Activated CD4-positive, alpha-beta T cell treated with anti-CD3 and anti-CD28 coated beads, Interleukin-2, amount 50 U/mL, for 24 hours (primary cell): ENCODE measurements at places on chromosomes 4 and X.
A peak's percentile ranks its signal among the peaks of the same experiment; 100 is the strongest.

DNA sequence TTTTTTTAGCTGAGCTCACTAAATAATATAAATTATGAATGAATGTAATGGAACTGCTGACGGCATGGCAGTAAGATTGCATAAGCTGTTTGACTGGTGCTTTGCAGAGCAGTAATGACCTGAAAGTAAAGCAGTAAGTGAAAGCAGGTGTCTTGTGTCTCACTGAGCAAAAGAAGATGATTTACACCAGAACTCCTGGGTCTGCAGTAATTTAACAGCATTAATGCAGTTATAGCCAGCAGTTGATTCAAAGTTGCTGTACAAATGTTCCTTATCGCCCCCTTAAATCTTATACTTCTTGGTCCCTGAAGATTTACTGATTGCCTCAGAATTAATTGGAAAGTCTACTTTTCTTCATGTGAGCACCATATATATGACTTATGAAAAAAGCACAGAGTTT is 187.7 kb downstream of the DCTD start:
- DNase-seq = no peak

DNA sequence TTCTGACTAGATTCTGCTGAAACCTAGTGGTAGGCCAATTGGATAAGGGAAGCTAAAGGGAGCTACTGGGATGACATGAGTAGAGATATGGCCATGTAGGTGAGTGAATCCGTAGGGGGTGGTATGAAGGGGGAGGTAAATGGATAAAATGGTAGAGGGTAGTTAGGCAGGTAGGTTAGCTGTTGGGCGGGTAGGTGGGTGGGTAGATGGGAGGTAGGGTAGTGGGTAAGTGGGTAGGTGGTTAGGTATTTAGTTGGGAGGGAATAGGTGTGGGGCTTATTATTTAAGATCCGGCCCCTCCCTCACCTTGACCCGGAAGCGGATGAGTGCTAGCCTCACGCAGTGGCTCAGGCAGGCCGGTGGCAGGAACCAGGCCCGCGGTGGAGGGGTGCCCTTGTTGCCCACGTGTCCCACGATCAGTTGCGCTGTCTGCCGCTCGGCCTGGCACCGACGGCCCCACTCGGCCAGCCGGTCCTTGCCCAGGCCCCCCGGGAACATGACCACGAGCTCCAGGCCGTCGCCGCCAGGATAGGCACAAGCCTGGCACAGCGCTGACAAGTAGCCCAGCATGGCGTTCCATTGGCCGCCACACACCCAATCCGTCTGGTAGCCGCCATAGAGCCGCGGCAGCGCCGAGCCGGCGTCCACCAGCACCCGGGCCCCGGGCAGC is 725 bp downstream of the FAM120C start:
- DNase-seq = peak; percentile 27

- peak; percentile 56 for DNase-seq
These were observed 12.7 kb downstream of the TKTL1 start for GRCh38 chrX:154308108-154308946.

DNA sequence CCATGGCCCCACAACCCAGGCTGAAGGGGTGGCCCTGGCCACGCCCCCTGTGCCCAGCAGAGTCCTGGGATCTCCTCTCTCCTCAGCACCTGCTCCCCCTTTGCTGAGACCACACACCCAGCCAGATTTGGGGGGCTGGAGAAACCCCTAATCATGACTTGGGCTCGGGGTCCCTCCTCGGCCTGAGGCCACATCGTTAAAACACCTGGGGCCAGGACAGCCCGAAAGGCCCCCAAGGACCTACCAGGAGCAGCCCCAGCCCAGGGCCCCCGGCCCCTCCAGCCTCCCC is 116.7 kb downstream of the FAM53A start:
- no peak for DNase-seq

GRCh38 chr4:24488399-24489164 is 95.8 kb downstream of the DHX15 start:
- DNase-seq = peak; percentile 57

- no peak for DNase-seq
These were observed 292.6 kb upstream of the KLF3 start for GRCh38 chr4:38371391-38371851.

DNA sequence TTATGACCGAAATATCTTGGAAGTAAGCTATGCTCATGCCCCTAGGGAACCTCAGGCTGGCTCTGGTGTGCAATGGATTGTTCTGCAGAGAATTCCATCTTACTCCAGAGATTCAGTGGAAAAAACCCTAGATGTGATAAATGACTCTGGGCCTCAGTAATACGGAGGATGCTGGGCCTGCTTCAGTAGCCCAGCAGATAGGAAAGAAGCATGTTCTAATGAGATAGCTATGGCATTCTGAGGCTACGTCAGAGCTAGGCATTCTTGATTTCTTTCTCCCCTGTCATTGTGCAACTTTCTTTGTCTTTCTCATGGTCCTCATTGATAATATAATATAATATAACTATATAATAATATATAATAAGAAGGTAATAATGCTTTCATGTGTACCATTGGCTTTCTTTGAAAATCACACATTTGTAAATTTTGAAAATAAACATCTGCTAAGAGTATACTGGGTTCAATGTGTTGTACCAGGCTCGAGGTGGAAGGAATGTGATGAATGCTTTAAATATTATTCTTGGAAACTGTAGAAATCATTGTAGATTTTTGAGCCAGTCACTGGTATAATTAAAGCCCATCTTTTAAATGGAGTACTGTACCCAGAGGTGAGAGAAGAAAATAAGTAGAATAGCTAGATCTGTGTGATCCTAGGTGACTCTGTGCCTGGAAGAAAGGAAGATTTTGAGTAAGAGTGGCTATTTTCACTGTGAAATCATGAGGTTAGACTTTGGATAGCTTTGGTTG is 152.0 kb downstream of the IL15 start:
- DNase-seq = no peak

DNA sequence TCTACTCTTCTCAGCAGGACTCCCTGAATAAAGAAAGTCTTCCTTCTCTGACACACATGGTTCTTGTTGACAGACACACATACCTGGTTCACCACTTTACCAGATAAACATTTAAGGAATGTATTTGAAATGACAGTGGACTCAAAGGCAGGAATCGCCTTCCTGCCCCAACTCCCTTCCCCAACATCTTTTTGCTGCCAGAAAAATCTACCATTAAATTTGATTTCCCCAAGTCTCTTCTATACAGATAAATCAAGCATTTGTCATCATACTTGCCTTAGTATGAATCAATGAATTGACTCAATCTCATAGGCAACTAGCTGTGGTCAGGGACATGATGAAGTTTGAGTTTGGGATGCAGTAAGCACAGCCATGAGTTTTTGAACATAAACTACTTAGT is 23.3 kb upstream of the ANXA5 start:
- no peak for DNase-seq

DNA sequence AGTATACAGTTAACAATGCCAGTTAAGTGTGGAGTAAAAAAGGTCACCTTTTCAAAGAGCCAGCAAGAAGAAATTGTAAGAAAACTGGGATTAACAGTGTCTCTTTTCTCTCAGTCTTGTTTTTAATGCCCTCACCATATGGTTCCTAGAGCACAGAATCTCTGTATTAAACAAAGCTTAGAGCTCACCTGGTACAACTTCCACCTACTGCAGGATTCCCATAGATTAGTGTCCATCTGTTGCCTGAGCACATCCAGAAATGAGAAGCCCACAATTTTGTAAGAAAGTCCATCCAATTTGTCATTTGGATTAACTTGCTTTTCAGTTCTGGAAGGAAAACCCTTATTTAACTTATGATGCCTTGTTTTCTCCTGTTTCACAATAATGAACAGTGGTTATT is 1037.1 kb downstream of the STPG2 start:
- DNase-seq = no peak

- DNase-seq = peak; percentile 53
These were observed 361 bp downstream of the QDPR start for GRCh38 chr4:17511509-17511949.

GRCh38 chr4:188197566-188197965 is 58.3 kb downstream of the TRIML1 start:
- DNase-seq = no peak

DNA sequence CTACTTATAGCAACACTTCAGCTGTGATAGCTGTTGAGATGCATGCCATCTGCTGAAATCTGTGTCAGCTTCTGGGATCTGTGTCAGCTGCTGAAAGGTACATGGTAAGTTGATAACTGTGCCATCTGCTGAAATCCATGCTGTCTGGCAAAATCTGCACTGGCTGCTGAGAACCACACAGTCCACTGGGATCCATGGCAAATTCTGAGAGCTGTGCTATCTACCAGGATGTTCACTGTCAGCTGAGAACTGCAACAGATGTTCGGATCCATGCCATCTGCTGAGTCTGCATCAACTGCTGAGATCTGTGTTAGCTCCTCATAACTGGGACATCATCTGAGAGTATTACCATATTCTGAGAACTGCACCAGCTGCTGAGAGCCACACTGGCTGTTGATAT is 430.5 kb upstream of the POU3F4 start:
- DNase-seq = no peak

DNA sequence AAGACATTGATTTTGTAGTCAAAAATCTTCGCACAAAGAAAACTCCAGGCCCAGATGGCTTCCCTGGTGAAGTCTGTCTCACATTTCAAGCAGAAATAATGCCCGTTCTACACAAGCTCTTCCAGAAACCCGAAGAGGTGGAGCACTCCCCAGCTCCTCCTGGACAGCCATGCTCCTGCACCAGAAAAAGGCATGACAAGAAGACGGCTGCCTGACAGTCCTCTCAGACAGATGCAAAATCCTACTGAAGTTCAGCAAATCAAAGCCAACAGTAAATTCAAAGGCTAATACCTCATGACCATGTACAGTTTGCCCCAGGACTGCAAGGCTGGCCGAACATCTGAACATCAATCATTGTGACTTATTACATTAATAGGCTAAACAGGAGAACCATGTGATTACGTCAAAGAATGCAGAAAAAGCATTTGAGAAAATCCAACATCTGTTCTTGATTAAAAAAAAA is 30.8 kb upstream of the MXD4 start:
- no peak for DNase-seq

- no peak for DNase-seq
These were observed 2.8 kb upstream of the SRP72 start for GRCh38 chr4:56464581-56464980.

- DNase-seq = no peak
These were observed 53.7 kb downstream of the ANAPC10 start for GRCh38 chr4:145044341-145044740.

DNA sequence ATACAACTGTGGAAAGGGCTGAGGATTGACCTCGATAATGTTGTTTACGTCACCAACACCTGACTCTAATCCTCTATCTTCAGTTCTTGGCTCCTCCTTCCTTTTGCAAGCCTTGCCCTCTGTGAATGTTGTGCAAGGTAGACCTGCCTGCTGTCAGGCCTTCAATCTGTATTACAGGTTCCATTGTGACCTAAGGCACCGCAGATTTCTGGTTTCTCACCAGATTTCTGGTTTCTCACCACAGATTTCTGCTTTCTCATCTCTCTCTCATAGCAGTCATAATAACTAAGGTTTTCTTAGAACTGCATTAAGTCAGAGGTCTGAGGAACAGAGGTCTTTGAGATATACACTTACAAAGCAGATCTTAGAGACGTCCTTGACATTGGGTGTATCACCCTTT is 51.5 kb upstream of the ETNPPL start:
- DNase-seq = no peak

DNA sequence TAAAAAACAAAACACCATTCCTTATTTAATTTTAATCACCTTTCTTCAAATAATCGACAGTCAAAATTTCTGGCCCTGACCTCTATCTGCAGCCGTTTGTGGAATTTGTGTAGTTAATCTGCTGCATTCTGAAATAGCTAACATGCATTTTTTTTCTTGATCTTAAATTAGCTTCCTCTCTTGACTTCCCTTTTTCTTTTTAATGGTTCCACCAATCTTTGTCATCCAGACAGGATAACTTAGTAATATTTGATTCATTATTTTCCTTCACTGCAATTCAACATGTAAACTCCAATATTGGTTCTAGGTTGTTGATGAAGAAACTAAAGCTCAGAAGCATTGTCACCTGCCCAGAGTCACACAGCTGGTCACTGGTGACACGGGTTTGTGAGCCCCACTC is 77.3 kb downstream of the ARHGAP10 start:
- no peak for DNase-seq

DNA sequence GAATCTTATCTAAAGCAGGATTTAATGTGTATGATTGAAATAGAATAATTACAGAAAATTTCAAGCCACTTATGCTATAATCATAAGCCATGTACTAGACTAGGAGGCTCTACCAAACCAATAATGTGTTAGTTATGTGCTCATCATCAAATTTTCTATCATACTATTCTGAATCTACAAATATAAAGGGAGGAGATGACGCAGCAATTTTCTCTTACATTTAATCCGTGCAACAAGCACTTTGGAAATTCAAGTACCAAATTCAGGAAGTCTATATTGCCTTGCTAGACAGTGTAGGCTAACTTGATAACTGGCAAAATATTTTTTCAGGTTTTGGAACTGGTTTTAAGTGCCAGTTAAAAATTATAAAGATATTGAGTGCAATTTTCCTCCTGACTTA is 283.5 kb downstream of the C4orf33 start:
- DNase-seq = no peak

GRCh38 chrX:35046660-35047296 is 104.2 kb downstream of the FAM47B start:
- no peak for DNase-seq

DNA sequence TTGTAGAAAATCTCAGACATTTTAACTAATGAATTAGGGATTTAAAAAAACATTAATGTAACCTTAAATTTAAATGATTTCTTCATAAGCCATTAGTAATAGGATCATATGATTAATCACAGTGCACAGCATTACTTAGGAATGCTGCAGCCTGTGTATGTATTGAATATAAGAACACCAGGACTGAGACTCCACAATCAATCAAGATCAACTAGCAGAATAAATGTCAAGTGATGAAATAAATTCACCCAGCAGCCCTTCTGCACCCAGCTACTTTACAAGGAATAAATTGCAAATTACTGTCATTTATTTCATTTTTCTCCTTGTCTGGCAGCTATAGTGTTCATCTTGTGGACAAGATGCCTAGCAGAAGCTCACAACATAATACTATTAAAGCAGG is 46.5 kb downstream of the NEIL3 start:
- no peak for DNase-seq

- no peak for DNase-seq
These were observed 241.7 kb upstream of the PSAPL1 start for GRCh38 chr4:7676398-7676922.

DNA sequence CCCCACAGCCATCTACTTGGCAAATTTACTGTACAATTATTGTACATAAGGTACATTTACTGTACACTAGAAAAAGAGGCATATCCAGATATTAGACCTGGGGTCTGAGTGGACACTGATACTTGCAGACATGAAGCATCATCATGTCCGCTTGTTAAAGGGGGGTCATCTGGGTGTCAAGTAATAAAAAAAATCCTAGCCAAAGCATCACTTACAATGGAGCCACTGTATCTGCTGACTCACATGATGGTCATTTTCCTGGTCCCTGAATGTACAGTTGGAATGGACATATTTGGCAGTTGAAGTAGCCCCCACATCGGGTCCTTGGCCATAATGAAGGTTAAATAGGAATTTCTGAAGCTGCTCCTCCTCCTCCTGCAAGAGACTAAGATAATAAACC is 228.8 kb downstream of the THOC2 start:
- no peak for DNase-seq
